Neural crest cell (in vitro differentiated cells): ENCODE measurements at places on chromosomes 12 and 14. TPM values are rescaled to one million over a fixed set of nuclear protein-coding genes. Genes with fewer than 3 reads are reported as not detected.

DNA sequence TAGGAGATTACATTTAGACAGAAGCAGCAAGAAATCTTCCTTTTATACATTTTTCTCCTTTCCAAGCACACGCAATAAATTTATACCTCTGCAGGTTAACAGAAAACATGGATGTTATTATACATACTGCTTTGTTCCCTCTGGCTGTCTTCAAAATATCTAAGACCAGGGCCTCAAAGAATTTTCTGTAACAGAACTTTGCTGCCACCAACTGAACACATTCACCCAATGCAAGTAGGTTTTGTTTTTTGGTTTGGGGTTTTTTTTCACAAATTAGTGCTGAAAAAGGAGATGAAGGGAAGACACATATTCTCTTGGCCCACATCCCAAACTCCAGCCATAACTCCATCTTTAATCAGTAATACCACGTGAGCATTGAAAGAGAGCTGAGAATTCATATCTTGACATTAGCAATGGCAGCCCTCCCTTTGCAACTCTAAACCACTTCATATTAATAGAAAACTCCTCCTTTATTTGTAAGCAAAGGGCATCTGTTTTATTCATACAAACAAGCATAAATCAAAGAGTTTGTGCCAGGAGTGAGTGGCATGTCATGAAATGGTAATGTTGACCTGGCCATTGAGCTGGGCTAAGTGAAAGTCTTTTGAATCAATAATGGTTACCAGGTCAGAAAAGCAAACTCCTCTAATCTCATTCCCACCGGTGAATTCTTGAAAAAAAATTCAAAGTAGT, 150.8 kb upstream of the FSCB start:
- no peak for DNase-seq

- DNase-seq, result no peak
These were observed 589.5 kb downstream of the NOVA1 start for GRCh38 chr14:26008290-26008689.

- DNase-seq, result no peak
These were observed 172.2 kb downstream of the PTPRO start for GRCh38 chr12:15494329-15495046.

DNA sequence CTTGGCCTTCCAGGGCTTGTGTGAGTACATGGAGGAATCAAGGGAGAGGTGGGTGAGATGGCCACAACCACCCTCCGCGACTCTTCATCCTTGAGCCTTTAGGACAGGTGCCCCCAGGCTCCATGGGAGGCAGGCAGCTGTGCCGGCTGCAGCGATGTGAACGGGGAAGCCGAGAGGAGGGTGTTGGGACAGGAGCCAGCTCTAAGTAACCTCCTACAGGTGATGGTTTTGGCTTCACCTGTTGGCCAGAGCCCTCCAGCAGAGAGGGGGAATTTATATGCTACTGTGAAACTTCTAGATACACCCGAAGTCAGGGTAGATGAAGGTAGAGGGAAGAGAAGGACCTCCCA, 132.2 kb upstream of the HIF1A start:
- no peak for DNase-seq

IFNG-AS1 gene
- not detected in 2 replicates for total RNA-seq
